ENCODE measurements at places on chromosomes 11 and 22.

GRCh38 chr11:15473954-15474837 is 359.5 kb downstream of the INSC start:
- no peak for DNase-seq

DNA sequence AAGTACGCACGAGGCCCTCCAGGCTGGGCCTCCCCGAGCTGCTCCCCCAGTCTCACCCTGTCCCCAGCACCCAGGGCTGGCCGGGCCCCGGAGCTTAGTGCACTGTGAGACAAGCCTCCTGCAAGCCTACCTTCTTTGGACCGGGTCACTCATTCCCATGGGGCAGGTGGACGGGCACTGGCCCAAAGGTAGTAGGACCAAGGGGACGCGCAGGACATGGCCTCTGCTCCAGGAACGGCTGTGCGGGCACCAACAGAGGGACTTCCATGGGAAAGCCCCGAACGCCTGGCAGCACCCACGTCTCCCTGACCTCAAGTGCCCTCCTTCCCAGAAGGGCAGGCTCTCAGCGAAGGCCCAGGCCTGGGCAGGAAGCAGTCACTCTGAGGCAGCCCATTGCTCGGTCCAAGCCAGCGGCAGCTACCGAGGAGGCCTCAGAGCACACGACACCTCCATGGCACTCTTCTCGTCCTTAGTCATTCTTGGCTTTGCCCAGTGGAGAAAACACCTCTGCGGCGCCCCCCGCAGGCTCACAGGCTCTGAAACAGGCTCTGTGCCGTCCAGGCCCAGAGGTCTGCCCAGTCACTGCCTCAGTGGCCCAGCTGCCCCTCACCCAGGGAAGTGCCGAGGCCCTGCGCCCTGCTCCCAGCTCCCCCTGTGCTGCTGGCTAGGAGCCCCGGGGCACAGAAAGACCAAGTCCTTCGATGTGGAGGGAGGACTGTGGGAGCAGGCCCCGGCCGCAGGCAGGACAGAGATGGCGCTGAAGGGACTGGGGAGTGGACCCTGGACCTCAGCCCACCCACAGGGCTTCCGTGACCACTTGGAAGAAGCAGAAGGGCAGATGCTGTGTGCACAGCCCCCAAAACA is 3.8 kb downstream of the MOB2 start:
- no peak for DNase-seq

- DNase-seq, result no peak
These were observed 36.1 kb upstream of the HTATIP2 start for GRCh38 chr11:20327377-20327935.

DNA sequence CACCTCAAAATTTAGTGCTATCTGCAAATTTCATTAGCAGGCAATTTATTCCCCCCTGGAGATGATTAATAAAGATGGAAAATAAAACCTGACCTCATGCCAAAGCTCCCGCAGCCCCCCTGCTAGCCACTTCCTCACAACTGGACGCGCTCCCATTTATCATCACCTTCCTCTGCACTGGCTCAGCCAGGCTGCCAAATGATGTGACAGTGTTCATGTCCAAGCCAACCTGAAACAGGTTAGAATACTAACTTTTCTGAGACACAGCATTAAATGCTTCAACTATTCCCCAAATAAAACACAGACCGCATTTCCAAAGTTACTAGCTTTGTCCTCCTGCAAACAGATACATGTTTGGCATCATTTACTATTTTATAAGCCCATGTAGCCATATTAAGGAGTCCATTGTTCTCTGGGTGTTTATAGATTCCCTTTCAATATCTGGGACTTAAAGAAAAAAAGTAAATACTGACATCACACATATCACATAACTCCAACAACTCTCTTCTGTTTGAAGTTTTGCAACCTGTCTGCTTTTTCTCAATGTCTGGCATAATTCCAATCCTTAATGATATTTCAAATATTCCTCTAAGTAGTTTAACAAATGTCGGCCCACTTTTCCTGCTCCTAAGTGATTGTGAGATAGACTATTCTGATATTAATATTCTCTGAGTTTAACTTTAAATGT is 829.7 kb upstream of the FAT3 start:
- no peak for DNase-seq

DNA sequence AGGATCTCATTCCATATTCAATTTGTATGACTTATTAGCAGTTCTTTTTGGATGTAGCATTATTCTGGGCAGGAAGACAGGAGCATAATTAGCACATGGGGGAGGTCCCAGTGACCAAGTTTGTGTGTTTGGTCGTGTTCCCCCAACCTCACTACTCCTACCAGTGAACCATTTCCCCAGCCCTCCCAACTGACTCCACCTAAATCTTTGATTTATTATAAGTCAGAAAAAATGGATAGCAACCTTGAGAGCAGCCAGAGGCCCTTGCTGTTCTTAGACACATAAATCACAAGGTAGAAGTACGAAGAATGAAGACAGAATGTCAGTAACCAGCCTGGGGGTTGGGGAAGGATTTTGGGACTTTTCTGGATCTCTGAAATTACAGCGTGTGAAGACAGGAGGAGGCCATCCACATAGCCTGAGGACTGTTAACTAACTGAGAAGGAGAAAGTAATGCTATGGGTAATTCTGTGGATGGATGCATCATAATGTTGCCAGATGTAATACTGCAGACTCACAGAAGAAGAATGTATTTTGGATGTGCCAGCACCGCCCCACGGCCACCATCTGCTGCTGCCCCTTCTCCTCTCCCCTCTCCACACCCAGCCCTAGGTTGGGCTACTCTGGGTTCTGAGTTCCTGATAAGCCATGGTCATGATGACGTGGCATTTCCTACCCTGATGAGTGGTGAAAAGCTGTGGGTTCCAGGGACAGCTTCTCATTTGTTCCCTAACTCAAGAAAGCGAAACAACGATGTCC is 124.3 kb upstream of the TTC12 start:
- DNase-seq, result peak; percentile 10
